ENCODE measurements at places on chromosomes 5 and 9.

GRCh38 chr5:61468483-61468865 lies 136.4 kb downstream of the ZSWIM6 start:
- DNase-seq, result no peak

GRCh38 chr9:135582541-135582940 lies 21.0 kb downstream of the PAEP start:
- no peak for DNase-seq

- no peak for DNase-seq
These were observed 1.5 kb downstream of the TOR4A start for GRCh38 chr9:137278721-137279711.

DNA sequence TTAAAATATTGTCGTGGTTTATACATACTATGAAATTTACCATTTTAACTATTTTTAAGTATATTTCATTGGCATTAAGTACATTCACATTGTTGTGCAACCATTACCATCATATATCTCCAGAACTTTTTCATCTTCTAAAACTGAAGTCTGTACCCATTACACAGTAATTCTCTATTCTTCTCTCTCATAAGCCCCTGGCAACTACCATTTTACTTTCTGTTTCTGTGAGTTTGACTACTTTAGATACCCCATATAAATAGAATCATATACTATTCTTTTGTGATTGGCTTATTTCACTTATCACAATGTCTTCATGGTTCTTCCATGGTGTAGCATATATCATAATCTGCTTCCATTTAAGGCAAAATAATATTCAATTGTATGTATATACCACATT lies 30.3 kb downstream of the NDUFS4 start:
- no peak for DNase-seq

GRCh38 chr5:96124589-96124988 lies 162.9 kb upstream of the ELL2 start:
- no peak for DNase-seq

DNA sequence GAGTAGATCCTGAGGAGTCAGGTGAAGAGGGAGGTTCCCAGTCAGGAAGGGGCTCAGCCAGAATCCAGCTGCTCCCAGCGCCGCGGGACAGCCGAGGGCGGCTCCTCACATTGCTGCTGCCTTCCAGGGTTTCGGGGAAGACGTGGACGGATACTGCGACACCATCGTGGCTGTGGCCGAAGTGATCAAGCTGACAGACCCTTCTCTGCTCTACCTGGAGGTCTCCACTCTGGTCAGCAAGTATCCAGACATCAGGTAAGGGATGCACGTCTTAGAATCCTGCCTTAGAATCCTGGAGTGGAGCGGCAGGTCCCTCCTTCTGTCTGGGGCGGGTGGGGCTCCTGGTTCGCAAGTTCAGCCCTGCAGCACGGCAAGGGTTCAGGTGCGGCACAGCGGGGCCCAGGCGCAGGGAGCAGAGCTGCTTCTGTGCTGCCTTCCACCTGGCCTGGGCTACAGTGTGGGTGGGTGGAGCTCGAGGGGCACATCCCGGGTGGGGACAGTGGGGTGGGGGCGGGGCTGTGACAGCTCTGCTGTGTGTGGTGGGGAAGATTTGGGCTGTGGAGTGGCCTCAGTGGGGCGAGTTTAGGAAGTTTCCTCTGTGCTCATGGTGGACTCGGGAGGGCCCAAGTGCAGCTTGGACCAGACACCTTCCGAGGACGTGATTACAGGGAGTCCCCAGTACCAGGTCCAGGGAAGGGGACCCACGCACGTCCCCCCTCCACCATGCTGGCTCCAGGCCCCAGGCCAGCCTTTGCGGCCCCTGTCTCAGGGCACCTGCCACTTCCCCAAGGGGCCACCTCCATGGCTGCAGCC lies 22.8 kb downstream of the EXOC3 start:
- DNase-seq, result no peak

GRCh38 chr5:76709762-76710161 lies 6.2 kb upstream of the F2R start:
- no peak for DNase-seq

DNA sequence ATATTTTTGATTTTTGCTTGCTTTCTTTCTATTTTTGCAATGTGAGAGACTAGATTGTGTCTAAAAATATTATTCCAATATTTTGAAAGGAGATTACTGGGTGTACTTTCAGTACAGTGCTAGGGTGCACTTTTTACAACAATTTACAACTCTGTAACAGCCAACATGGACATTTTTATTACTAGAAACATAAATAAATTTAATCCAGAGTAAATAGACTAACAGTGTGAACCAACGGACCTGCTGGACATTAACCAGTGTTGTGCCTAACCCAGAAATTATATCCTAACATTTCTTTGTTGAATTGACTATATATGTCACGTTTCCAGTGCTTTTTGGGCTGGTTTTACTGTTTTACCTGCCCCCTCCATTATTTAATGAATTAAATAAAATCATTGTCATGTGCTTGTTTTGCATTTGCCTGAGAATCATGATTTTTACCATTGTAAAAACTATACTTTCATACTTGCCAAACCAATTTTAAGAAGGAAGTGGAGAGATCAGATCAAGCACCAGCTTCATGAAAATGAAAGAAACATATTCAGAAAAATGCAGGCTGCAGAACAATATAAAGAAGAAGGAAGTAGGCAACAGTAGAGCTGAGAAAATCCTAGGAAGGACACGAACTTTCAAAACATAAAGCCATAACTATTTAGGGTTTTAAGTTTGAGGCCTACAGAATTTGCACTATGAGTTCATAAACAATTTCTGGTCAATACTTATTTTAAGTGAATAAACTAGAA lies 400.8 kb upstream of the PIK3R1 start:
- DNase-seq, result no peak

DNA sequence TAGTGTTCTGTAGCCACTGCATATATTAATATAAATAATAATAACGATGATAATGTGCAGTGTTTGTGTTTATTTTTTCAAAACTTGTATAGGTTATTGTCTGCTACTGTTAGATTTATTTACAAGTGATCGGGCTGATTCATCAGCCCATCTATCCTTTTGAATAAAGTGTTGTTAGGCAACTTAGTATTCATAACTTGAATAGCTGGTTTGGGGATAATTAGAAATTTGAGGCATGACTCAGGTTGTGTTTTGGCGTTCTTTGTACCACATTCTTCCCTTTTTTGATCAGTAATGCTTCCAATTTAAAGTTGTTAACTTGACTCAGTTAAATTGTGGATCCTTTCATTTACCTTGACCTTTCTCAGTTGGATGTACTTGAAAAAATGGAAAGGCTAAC lies 69.7 kb downstream of the FOCAD start:
- no peak for DNase-seq

DNA sequence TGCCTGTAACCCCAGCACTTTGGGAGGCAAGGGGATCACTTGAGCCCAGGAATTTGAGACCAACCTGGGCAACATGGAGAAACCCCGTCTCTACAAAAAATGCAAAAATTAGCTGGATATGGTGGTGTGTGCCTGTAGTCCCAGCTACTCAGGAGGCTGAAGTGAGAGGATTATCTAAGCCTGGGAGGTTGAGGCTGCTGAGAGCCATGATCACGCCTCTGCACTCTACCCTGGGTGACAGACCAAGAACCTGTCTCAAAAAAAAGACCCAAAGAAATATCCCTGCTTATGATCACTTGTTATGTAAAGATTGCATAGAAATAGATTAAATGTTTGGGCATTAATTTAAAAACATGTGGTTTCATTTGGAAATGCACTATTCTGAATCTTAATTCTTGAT lies 125.1 kb downstream of the UGCG start:
- no peak for DNase-seq

- no peak for DNase-seq
These were observed 79.7 kb upstream of the SPDL1 start for GRCh38 chr5:169503886-169504285.

DNA sequence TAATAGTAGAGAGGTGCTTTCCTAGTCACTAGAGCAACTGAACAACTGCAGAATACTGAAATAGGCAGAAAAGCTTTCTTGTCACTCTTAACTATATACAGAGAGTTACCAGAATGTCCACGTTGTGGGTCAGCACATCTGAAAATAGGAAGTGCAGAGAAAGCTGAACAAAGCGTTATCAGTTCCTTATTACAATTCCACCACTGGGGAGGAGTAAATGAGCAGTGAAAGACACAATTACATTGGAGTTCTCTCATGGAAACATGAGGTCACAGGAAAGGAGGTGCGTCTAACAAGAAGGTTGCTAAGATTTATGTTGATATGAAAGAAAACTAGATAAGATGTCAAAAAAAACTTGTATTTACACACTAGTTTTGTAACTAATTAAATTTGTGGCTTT lies 461.9 kb upstream of the COX7C start:
- no peak for DNase-seq

GRCh38 chr9:116812231-116813030 lies 125.3 kb downstream of the TRIM32 start:
- no peak for DNase-seq

DNA sequence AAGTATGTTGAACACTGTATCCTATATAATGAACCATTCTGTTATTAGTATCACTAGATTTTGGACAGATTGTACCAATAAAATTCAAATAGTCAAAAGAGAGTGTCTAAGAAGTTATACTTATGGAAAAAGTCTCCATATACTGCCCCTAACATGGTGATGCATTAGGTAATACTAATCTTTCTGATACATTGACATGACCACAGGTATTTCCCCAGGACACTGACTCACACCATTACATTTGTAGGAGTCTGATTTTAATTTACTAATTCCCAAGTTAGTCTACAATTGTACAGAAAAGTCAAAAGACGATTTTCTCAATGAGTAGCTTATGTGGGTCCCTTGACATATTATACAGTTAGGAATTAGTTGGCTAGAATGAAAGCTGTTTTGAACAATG lies 593.8 kb downstream of the ISL1 start:
- no peak for DNase-seq

GRCh38 chr5:10421896-10422691 lies 19.6 kb upstream of the ROPN1L start:
- DNase-seq, result no peak

- DNase-seq, result no peak
These were observed 56.5 kb upstream of the TESK1 start for GRCh38 chr9:35548571-35548970.

DNA sequence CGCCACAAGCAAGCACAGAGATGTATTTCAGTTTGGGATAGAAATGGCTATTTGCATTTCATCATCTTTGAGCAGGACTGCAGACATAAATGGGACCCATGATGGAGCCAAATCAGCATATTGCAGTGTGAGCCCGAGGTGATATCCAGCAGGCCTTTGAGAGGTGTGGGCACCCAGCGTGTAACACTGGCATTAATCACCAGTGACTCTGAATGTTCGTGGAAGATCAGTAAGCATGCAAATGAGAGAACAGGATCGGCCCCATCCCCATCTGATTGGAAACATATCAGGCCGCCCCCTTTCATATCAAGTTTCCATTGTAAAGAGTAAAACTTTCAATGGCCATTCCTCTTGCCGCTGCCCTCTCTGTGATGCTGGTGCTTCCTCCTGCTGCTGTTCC lies 84.0 kb downstream of the GTF3C4 start:
- no peak for DNase-seq

GRCh38 chr9:136949239-136949816 lies 2.7 kb upstream of the LCN12 start:
- DNase-seq, result no peak

- DNase-seq, result no peak
These were observed 91.9 kb upstream of the SH3PXD2B start for GRCh38 chr5:172546196-172546595.

GRCh38 chr9:72753266-72753893 lies 199.5 kb downstream of the ALDH1A1 start:
- no peak for DNase-seq

DNA sequence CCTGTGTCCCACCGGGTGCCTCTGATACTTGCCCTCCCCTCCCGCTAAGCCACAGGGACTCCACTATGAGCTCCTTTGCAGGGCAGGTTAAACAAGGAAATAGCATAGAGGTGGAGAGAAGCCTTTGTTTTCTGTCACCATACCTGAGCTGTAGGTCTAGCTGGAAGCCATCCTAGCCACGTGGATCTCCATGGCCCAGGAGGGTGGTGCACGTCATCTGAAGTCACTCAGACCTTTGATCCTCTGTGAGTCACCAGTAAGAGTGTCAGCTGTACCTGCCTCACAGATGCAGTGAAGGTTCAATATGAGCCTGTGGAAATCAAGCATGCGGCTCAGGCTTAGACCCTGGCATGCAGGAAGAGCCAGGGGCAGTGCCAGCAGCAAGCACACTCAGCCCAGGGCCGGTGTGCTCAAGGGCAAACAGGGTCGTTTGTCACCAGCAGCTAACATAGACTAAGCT lies 55.1 kb downstream of the ASS1 start:
- DNase-seq, result no peak

DNA sequence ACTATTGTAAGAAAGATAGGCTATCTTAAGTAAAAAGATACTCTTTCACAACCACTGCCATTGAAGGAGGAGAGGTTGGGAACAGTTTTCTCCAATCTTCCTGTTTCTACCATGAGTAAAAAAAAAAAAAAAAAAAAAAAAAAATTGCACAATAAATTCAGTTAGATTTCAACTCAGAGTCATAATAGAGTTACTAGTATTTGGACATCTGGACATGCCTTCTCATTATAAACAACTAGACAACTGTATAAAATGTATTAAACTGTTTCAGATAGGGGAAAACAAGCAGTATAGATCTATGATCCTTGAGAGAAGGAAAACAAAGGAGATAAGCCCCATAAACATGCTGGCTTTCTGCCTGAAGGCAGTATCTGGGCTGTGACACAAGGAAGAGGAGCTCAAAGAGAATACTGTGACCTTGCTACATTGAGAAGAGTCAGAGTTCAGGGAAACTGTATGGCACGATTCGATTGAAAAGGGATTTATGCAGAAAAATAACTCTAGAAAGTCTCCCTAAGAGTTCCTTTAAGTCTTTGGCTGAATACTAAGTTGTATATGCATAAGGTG lies 249.2 kb upstream of the POU5F2 start:
- no peak for DNase-seq

DNA sequence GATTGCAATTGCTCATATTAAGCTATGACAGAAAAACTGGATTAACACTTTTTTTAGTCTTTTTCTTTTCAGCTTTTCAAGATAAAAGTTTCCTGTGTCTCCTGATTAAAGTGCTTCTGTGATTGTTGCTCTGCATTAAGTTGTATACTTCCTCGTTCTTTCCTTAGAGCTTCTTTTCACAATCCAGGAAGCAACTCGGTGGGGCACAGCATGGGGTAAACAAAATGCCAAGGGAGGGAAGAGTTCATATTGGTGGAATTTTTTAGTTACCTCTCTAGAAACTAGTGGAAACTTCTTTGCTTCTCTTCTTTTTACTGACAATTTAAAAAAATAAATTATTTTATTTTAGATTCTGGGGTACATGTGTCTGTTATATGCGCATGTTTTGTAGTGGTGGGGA lies 37.8 kb upstream of the ARRDC3 start:
- DNase-seq, result no peak

GRCh38 chr9:93677641-93678136 lies 101.3 kb downstream of the PHF2 start:
- DNase-seq, result no peak

GRCh38 chr9:18605766-18606180 lies 131.8 kb downstream of the ADAMTSL1 start:
- DNase-seq, result no peak

DNA sequence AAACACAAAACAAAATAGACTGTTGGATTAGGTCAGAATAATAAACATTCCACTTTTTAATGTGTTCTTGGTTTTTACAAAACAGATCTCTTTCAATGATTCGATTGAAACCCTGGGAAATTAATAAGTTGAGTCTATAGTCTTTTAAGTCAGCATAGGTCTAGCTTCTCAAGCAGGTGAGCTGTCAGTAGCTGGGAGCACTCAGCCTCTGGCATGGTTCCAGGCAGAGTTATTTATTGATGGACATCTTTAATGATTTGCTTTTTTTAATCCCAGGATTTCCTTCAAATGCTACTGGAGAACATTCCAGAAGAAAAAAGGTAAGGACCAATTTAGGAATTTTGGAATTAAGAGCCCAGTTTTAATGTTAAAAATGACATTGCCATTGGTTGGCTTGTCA lies 241.0 kb downstream of the AOPEP start:
- no peak for DNase-seq
